ENCODE measurements at places on chromosomes 5 and 9.

DNA sequence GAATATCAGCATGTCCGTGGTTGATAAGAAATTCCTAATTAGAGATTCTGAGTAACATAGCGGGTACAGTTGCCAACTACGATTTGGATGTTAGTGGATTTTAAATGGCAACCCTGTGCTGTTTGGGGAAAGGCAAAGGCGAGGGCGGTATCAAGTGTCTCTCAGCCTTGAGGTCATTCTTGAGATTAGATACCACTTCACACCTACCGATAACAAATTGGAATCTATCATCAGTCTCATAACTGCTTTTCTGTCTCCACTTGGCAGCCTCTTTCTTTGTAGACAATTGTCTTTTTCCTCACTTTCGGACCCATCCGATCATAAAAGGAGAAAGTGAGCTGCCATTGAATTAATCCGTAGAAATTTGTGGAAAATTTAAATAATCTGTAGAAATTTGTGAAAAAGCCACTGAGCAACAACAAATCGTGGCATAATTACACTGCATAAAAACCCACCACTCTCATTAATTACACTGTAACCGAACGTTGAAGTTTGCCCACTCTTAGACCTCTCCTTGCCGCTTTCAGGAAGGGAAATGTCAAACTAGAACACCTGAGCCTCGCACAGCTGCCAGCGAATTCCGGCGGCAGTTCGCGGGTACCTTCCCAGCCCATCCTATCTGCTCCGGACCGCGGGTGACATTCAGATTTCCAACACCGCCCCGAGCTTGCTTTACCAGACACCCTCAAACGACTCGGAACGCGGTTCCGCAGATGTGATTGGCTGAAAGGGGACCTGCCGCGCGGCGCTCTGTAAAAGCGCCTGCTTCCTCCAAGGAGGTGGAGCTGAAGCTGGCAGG is 849 bp upstream of the RGMB start:
- no peak for DNase-seq

- no peak for DNase-seq
Observed at GRCh38 chr5:112534611-112535255, 115.7 kb upstream of the EPB41L4A start.

DNA sequence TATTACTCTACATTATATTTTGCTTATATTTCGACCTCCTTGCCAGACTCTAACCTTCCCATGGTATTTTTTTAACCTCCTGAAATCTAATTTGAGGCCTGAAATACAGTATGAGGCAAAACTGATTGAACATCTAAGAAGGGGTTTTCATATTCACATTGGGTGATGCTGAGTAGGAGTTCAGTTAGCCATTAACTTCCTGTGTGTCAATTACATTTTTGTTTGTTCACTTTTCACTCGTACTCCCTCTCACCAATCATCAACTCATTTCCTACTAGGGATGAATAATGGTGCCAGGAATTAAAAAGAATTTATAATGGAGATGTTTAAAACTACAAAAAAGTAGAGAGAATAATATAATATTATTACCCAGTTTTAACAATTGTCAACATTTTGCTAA is 27.6 kb upstream of the GLRA1 start:
- no peak for DNase-seq

DNA sequence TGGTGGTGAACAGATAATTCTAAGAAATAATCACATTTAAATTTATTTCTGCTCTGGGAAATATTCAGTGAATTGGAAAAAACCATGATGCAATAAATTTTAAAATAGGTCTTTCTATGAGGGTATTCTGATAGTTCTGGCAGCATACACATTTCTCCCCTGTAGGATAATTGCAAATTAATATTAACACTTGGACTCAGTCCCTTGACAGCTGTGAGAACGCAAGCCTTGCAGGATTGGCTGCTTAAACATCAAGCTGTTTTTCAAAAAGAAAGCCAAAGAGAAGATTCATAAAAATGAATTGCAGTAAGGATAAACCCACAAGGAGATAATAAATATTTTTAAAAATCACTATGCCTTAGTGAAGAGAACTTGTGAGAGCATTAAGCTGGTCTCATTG is 180.0 kb downstream of the MTRR start:
- no peak for DNase-seq

- no peak for DNase-seq
Observed at GRCh38 chr5:147169399-147169798, 65.4 kb upstream of the STK32A start.

GRCh38 chr9:132946211-132946610 is 1.8 kb upstream of the TSC1 start:
- no peak for DNase-seq

- no peak for DNase-seq
Observed at GRCh38 chr5:3993856-3994473, 398.3 kb downstream of the IRX1 start.

GRCh38 chr9:80557256-80557655 is 985.5 kb downstream of the TLE4 start:
- DNase-seq = no peak

- DNase-seq = no peak
Observed at GRCh38 chr5:73179730-73180129, 6.7 kb downstream of the TMEM174 start.

DNA sequence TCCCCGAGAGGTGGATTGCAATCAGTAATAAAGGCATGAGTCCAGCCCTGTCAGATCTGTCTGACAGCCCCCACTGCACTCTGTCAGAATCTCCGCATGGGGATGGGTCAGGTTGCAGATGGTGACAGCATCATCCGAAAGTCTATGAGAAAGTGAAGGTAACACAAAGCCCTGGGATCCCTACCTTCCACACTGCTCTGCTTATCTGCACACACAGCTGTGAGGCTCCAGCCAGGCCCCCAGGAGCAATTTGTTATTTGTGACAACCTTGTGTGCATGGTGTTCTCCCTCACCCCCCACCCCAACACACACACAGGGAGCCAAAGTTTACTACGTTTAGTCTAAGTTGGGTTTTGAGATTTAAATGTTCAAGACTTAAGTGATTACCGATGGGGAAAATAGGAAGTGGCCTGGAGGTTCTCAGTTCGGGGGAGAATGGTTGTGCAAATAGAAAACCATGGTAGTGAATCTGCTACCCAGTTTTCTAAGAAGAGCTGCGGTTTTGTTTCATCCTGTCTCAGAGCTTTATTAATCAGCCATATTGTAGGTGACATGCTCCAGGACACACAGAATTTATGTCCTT is 92.7 kb downstream of the SV2C start:
- DNase-seq = no peak

All from activated naive CD4-positive, alpha-beta T cell (primary cell).